ENCODE measurements at places on chromosomes 3 and 15.

- DNase-seq, result no peak
These were observed 136.9 kb upstream of the PFN2 start for GRCh38 chr3:150107429-150108175.

DNA sequence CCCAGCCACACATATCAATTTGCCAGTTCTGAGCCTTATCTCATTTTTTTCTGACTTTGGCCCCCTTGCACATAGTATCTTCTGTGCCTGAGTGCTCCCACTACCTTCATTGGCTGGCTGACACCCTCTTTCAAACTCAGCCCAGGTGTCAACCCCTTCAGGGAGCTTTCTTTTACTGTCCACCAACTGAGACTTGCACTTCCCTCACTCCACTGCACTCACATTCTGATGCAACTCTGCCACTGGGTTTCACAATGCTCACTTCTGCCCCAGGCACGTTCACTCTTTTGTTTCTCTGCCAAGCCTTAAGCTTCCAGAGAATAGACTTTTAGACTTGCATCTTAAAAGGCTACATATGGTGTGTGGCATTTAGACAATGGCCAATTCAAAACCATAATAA, 101.5 kb upstream of the CBLB start:
- DNase-seq, result peak; percentile 4

- DNase-seq, result no peak
These were observed 940.9 kb downstream of the OTOL1 start for GRCh38 chr3:162437480-162437879.

DNA sequence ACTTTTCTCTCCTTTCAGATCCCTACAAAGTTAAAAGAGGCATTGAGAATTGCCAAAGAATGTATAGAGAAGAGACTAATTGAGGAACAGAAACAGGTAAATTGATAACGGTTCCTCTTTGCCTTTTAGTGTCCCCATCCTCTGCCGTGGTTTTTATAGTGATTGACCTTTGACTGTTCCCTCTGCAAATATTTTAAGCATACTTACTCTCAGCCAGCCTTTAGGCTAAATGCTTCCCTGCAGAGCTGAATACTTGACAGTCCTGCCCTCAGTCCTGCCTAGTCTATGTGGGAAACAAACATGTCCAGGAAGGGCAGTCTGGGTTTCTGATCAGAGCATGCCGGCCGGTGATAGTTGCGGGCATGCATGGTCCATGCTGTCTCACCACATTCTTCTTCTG, 24.7 kb downstream of the PDHB start:
- no peak for DNase-seq

DNA sequence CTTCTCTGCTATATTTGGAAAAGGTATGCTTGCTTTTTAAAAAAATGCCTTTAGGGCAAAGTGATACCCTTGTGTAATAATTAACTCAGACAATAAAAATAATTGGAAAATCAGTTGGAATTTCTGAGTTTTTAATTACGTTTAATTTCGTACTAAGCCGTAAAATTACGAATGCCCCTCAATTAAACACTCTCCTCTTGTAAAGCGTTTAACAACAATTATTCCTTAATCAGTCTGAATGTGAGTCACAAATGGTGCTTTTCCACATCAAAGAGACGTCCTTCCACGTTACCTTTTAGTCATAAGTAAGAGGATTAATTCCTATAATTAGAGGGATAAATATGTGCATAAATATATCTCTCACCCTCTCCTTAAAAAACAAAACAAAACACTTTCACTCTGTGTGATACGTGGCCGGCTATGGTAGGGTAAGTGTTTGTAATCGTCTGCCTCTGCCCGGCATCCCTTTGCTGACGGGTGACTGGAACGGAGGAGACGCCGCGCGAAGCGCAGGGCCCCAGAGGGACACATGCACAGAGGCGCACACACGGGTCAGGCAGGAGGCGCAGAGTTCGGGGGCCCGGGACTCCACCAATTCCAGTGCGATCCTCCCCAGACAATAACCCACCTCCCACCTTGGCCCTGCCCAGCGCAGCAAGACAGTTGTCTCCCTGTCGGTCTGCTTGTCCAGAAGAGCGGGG, 9.7 kb upstream of the MEIS2 start:
- DNase-seq, result no peak

DNA sequence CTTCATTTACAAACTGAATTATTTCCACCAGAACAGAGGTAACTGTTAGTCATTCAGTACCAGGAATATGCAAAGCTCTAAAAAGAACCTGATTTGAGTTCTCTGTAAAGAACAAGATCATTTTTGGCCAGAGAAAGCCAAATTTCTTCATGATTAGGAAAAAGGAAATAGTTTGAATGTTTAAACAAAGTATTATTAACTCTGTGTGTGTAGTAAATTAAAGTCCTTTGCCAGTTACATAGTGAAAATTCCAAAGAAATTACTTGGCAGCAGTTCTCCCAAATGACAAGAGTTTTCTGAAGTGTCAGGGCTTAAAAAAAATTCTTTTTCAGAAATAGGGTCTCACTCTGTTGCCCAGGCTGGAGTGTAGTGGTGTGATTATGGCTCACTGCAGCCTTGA, 24.5 kb downstream of the QTRT2 start:
- no peak for DNase-seq

Measured in GM12864 (cell line).